ENCODE measurements at places on chromosomes 6 and 20. TPM values are rescaled to one million over a fixed set of nuclear protein-coding genes. Genes with fewer than 3 reads are reported as not detected.

TAGAP gene
- 5.1 TPM for total RNA-seq

KHDC1L gene
- total RNA-seq: not detected

DNA sequence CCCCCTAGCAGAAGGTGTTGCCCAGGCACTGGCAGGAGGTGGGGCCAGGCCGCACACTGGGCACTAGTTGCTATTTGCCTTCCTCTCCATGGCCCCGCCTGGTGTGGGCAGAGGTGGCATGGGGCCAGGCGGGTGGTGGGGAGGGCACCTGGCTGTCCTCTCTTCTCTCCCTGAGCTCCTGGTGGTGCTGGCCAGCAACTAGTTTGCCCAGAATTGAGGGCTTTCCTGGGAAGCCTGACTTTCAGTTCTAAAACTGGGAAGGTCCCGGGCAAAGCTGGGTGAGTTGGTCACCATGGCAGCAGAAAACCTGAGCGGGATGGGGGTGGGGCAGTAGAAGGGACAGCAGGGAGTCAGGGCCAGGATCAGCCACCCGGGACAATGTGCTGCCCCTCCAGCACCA lies 48.2 kb downstream of the RBM38 start:
- DNase-seq: peak; percentile 86
- H3K4me1 ChIP-seq: no peaks in the 10 kb centered on the region
- H3K4me3 ChIP-seq: no peak overlapping the region
- H3K27me3 ChIP-seq: no peaks in the 10 kb centered on the region

- H3K36me3 ChIP-seq: peaks cover 4% of the 10 kb centered on the region
- no peak overlapping the region for H3K27ac ChIP-seq
- no peaks in the 10 kb centered on the region for H3K27me3 ChIP-seq
- no peak overlapping the region for H3K4me3 ChIP-seq
- no peaks in the 10 kb centered on the region for H3K4me1 ChIP-seq
- no peak for DNase-seq
Measured at GRCh38 chr6:168650671-168651111, 209.7 kb downstream of the SMOC2 start.

- H3K27ac ChIP-seq: peak overlapping the region; percentile 92
- H3K4me3 ChIP-seq: no peak overlapping the region
- H3K36me3 ChIP-seq: no peaks in the 10 kb centered on the region
- peaks cover 4% of the 10 kb centered on the region for H3K4me1 ChIP-seq
- H3K27me3 ChIP-seq: no peaks in the 10 kb centered on the region
Measured at GRCh38 chr6:152094276-152094675, 286.8 kb downstream of the ESR1 start.
